IPS DF 6.9 (cell line): ENCODE measurements at places on chromosomes 11 and 22.

- DNase-seq, result no peak
These were observed 10.9 kb downstream of the BMAL1 start for GRCh38 chr11:13288375-13289029.

DNA sequence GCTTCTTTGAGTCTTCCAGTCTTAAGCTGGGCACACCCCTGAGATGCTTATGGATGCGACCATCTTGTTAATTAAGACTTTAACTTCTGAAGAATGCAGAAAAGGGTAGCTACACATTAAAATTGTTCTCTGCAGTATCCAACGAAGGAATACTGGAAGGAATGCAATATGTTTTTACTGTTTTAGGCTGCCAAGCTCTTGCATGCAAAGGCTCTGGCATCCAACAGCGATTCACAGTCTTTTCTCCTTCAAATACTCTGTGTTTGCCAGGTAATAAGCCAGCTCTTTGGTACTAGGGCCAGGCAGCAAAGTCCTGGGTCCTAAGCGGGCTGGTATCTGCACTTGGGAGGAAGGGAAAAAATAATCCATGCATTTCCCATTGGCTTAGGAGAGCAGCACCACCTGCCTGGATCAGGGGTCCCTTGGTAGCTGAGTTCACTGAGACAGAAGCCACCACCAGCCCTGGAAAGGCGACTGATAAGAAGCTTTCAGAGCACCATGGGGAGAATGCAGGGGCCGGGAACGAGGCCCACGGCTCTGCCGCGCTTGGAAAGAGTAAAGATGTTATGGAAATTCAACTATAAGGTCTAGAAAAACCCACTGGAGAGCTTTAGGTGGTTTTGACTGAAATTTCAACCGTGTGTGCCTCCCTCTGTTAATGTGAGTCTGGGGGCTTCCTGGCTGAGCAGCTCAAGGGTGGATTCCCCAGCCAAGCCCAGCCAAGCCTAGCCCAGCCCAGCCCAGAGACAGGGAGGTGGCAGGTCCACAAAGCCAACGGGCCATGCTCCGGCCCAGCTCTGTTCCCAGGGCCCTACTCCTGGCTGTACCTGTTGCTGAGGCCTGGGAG, 67.0 kb upstream of the CCND1 start:
- DNase-seq, result no peak

DNA sequence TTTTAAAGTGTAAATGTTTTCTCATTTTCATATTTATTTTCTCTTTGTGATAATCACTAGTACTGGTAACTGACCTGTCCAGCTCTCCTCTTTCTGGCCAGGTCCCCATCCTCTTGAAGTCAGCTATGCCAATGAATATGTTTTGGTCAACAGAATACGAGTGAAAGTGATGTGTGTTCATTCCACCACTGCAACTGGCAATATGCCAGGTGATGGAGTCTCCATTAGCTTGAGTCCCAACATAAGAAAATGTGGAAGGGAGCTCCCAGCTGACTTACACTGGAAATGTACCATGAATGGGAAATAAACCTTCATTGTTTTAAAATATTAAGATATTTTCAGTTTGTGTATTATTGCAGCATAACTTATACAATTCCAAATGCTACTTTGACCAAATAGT, 75.8 kb downstream of the CCDC34 start:
- DNase-seq, result no peak

- DNase-seq, result no peak
These were observed 1.4 kb downstream of the MYEOV start for GRCh38 chr11:69295079-69295994.

- DNase-seq, result no peak
These were observed 179.6 kb downstream of the CTTN start for GRCh38 chr11:70577948-70578347.

DNA sequence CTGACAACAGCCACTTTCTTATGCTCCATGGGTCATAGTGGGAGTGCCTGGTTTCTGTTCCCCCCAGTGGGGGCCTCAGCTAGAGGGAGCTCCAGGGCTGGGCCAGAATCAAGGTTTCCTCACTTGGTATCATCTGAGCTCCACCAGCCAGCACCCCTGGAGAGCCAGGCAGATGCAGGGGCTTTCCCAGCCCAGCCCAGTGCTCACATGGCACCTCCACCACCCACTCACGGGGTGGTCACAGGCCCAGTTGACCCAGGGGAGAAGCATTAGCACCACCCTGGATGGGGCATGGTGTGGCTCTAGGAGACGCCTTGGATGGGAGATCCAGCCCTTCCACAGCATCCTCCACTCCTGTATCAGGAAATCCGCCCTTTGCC, 24.1 kb upstream of the WNT7B start:
- DNase-seq, result no peak

DNA sequence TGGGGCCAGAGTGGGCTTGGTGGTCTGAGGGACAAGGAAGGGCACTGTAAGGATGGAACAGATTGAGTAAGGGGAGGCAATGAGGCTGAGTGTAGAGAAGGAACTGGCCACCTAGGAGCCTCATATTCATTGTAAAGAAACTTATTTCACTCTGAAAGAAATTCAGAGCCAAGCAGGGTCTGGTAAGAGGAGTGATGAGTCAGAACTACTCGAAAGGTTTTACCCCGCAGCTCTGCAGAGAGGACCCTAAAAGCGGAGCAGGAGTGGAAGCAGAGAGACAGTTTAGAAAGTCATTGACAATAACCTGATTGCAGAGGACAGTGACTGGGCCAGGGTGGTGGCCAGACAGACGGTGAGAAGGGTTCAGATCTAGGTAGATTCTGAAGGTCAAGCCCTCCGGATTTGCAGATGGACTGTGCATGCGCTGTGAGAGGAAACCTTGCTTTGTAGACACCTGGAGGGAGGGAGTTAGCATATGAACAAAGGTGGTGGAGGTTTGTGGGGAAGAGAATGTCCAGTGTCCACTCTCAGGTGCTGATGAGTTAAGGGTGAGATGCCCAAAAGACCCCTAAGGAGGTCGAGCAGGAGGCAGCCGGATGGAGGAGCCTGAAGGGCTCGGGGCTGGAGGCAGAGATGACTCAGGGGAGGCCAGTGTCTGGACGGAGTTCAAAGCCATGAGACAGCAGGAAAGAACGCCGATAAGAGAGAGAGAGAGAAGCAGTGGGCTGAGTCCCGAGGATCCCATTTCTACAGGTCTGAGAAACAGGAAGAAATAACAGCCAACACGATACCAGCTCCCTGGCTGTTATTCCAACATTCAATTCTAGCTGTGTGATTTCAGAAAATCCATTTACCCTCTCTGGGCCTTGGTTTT, 546.0 kb downstream of the BRD1 start:
- no peak for DNase-seq

- DNase-seq, result no peak
These were observed 68.9 kb downstream of the CYB5R2 start for GRCh38 chr11:7604331-7604955.
